ENCODE measurements at places on chromosomes 1 and 21.

GRCh38 chr21:44905728-44906090 is 15.0 kb downstream of the ITGB2 start:
- no peak for DNase-seq
- H3K4me3 ChIP-seq, result no peak overlapping the region
- no peaks in the 10 kb centered on the region for H3K27me3 ChIP-seq
- peaks cover 23% of the 10 kb centered on the region for H3K4me1 ChIP-seq
- H3K36me3 ChIP-seq, result no peaks in the 10 kb centered on the region

DNA sequence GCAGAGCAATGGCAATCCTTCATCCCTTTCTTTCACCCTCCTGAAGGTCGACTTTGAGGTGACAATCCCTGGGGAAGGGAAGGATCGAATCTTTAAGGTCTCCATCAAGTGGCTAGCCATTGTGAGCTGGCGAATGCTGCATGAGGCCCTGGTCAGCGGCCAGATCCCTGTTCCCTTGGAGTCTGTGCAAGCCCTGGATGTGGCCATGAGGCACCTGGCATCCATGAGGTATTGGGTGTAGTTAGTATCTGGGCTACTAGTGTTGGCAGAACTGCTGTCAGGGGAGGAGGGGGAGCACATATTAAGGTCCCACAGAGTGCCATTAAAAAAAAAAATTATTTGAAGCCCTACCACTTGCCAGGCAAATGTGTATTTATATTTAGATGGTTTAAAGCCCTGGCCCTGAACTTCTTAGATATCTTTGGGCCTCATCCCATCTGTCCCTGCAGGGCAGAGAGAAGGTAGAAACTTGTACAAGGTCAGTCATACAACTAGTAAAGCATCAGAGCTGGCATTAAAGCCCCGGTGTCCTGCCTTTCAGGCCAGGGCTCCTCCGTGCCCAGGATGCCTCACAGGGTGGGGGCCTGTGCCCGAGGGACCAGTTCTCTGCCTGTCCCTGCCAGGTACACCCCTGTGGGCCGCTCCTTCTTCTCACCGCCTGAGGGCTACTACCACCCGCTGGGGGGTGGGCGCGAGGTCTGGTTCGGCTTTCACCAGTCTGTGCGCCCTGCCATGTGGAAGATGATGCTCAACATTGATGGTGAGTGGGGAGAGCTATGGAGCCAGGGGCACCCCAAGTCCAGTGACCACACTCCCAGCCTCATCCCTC is 10.3 kb downstream of the AGO1 start:
- DNase-seq, result no peak
- no peaks in the 10 kb centered on the region for H3K4me1 ChIP-seq
- H3K4me3 ChIP-seq, result no peak overlapping the region
- H3K27ac ChIP-seq, result peak overlapping the region; percentile 47
- H3K27me3 ChIP-seq, result no peaks in the 10 kb centered on the region

GRCh38 chr1:93344886-93345632 is 648 bp upstream of the DR1 start:
- H3K27ac ChIP-seq, result peak overlapping the region; percentile 98
- H3K4me1 ChIP-seq, result peaks cover 16% of the 10 kb centered on the region
- no peak for DNase-seq
- peak overlapping the region; percentile 84 for H3K4me3 ChIP-seq
- no peaks in the 10 kb centered on the region for H3K36me3 ChIP-seq
- H3K27me3 ChIP-seq, result no peaks in the 10 kb centered on the region

DNA sequence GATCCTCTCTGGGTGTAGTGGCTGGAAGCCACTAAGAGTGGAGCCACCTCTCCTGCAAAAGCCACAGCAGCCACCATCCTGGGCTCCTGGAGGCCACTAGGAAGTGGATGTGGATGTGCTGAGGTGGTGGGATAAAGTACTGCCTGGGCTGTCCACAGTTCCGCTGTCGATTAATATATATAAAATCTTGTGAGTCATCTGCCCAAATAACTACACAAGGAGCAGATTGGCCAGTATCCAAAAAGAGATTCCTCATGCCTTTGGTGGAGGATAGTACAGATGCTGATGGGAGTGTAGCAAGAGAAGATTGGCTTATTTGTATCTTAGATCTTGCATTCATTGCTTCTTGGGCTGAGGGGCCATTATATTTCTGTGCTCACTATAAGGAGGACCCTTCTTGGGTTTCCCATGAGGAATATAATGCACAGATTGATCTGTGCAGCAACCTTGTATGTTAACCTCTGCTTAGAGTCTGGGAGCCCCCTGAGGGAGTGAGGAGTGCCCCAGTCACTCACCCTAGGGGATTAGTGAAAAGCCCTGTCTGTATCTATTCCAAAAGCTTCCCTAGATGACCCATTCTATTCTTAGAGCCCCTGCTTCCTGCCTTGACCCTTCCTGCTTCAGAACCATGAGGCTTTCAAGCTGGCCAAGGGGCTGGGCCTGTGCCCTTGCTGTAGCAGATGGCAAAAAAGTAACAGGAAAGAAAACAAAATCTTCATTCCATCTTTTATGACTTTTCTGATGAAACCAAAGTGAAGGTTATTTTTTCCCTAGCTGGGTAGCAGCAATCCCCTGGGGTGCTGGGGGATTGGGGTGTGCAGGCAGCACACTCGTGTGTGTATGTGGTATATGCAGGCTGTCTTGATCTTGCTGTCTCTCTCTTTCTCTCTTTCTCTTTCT is 31.7 kb downstream of the RCSD1 start:
- no peaks in the 10 kb centered on the region for H3K4me1 ChIP-seq
- no peak overlapping the region for H3K4me3 ChIP-seq
- peak; percentile 73 for DNase-seq
- H3K27me3 ChIP-seq, result no peaks in the 10 kb centered on the region
- H3K27ac ChIP-seq, result no peak overlapping the region

DNA sequence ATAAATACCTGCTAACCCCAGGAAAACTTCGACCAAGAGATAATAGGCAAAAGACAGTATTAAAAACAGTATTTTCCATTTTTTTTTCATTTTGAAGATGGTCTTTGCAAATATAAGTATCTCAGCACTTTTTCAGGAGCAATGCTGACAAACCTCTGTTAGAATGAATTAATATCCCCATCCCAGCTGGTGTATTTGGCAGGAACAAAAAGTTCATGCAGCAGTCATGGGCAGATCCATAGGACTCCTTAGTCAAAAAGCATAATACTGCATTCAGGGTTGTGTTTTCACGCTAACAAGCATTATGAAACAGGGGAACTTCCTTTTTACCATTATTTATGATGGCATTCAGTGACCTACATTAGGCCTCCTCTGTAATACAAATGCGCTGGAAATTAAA is 344.0 kb downstream of the ST6GALNAC3 start:
- H3K4me3 ChIP-seq, result no peak overlapping the region
- DNase-seq, result no peak
- no peaks in the 10 kb centered on the region for H3K36me3 ChIP-seq
- no peaks in the 10 kb centered on the region for H3K4me1 ChIP-seq
